ENCODE measurements at places on chromosomes 4 and X.

DNA sequence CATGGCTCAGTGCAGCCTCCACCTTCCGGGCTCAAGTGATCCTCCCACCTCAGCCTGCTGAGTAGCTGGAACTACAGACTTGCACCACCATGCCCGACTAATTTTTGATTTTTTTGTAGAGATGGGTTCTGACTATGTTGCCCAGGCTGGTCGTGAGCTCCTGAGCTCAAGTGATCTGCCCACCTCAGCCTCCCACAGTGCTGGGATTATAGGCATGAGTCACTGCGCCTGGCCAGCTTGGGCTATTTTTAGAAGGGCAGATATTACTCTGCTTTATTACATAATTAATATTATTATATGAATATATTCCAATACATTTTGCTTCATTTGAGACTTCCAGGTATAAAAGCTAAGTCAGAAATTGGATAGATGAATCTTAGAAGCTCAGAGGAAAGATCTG is 143.7 kb upstream of the ANK2 start:
- no peak for DNase-seq

DNA sequence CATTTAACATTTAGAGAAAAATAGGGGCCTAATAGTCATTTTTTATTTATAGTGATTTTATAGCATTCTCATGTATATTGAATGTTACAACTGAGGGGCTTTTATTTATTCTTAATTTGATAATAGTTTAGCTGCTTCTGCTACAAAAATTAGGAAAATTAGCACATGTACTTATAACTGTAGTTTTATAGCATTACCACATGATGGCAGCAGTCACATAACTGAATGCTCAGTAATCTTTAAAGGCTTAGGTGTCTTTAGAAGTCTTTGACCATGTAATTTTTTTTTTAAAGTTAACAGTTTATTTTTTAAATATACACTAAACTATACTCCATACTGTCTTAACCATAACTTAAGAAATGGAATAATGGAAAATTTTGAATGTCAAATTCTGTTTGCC is 136.6 kb downstream of the STAG2 start:
- DNase-seq, result no peak

GRCh38 chr4:58261526-58261925 is 1151.3 kb upstream of the IGFBP7 start:
- DNase-seq, result no peak

DNA sequence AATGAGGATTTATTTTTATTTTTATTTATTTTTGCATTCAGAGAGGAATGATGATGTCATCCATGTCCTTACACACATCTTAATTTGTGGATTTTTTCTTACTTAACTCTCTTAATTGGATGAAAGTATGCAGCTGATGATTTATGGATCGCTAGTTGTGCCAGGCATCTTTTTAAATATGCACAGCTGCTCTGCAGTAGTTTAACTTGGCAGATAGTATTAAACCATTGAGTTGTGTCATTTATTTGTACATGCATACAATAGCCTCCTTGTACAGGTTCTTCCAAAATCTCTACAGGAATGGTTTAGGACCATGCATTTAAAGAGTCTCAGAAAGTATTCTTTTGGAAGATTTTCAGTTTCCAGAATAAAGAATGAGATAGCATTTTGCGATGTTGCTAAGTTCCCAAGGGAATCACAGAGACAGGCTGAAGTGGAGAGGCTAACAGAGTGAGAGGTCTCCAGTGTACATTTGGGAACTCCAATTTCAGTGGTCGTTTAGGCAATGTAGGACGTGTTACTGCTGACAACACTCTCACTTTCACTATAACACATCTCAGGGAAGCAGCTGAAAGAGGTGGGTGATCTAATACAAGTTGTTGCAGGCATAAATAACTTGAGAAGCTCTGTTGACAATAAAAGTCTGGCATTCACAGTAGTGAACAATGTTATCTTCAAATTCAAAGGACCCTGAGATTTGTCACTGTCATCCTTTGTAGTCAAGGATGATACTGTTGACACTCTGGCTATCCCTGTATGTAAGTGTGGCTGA is 49.9 kb upstream of the SCRG1 start:
- DNase-seq, result no peak

DNA sequence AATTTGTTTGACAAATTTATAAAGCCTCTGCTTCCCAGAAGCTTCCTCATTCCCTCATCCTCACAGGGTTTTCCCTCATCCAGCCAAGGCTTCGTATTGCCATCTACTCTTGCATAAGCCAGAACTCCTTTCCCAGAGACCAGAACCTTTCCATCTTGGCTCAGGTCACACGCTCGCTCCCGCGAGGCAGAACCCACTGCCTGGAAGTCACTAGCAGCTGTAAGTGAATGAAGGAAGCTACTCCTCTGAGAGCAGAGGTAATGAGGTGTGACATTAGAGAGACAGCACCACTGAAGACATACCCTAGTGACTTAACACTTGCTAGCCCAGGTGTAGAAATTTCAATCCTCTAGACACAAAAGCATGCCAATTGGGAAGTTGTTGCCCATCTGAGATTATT is 52.5 kb downstream of the LHFPL1 start:
- DNase-seq, result no peak

DNA sequence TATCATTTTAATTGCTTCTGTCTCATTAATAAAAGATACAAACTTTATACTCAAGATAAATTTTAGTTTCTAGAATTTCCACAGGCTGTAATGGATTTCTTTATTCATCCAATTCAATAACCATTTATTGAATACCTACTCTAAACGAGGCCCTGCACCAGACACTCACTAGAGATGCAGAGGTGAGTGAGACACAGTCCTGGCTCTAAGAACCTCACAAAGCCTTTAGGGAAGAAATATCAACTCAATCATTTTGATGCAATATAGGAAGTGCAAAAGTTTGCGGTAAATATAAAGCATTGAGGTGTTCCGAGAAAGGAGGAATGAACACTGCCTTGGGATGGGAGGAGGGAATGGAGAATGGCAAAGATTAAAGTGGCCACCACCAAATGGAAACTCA is 81.6 kb upstream of the SH3RF1 start:
- no peak for DNase-seq

GRCh38 chrX:153939573-153939972 is 4.7 kb upstream of the NAA10 start:
- no peak for DNase-seq

DNA sequence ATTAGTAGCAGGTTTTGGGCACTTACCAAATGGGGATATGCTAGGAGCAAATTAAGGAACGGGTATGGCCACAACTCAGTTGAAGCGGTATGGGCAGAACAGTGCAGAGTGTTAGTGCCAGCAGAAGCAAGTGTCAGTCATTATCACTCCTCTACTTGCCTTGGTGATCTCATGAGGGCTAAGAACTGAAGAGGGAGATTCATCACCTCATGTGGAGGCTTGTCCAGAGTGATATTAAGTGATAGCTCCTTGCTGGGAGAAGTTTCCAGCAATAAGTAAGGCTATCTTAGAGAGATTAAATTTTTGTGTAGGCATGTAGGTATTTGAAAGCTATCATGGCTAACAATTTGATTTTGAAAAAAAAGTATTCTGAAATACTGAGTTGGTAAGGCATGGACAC is 615.4 kb upstream of the SMIM31 start:
- DNase-seq, result no peak

Data from T-helper 2 cell (primary cell).